NCI-H1048 (cell line): ENCODE measurements at places on chromosomes 16 and 17.

GRCh38 chr16:54015147-54015546 lies 271.4 kb downstream of the IRX3 start:
- no peak for DNase-seq

- DNase-seq: no peak
Observed at GRCh38 chr17:73064084-73064938, 28.2 kb downstream of the SLC39A11 start.

GRCh38 chr17:31390748-31391495 lies 553 bp upstream of the RAB11FIP4 start:
- no peak for DNase-seq

DNA sequence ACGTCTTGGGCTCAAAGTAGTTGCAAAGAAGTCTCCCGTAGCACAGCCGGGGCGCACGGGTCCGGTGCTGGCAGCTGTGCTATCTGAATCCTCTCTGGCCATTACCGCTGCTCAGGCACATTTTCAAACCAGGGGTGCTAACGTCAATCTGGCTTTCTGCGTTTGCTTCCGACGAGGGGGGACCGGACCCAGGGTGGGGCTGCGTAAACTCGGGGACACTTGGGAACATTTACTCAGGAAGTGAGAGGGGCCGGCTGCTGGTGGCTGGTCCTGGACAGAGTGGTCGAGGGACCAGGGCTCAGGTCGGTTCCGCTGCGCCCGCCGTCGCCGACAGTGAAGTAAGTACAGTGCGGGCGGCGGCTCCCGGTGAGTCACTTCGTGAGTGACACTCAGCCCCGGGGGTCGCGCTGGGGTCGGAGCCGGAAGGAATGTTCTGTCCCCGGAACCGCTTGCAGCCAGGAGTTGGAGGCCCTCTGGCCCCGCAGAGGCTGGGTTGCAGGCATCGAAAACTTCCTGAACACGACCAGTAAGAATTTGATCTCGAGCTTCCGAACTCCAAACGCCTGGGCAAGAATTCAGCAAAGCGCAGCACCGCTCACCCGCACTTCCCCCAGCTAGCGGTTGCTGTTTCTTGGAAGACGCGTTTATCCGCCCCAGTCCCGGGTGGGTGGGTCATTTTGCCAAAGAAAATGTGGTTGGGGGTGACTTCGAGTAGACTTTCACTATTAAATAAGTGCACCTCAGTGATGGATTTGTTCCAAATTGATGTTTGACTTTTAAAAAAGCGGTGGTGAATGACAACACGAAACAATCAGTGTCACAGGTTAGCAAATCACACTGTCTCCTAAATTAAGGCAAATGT lies 1.4 kb upstream of the HS3ST3B1 start:
- DNase-seq: no peak
